ENCODE measurements at places on chromosomes 1 and 21.
A peak's percentile ranks its signal among the peaks of the same experiment; 100 is the strongest.

- no peak for DNase-seq
Measured at GRCh38 chr1:42934541-42935312, 23.9 kb downstream of the SLC2A1 start.

- no peak for DNase-seq
Measured at GRCh38 chr1:61115436-61115835, 33.1 kb downstream of the NFIA start.

GRCh38 chr1:154431586-154432373 is 26.6 kb downstream of the IL6R start:
- no peak for DNase-seq

- no peak for DNase-seq
Measured at GRCh38 chr1:36126797-36127500, 1.9 kb upstream of the COL8A2 start.

GRCh38 chr1:95716097-95716496 is 482.1 kb downstream of the RWDD3 start:
- DNase-seq, result no peak

DNA sequence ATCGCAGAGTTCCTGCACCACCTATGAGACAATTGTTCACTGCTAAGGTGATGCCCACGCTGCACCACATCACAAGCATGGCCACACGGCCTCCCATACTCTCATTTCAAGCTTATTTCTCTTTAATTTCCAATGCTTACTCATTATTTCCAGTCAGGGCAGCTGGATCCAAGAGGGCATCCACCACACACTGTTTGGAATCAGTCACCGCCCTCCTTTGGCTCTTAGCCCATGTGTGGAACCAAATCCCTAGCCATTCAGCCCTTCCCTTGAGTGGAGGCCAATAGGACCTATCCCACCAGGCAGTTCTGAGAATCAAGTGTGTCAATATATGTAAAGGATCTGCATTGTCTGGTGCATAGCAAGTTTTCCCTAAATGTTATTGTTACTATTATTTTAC is 26.3 kb upstream of the PALMD start:
- no peak for DNase-seq

- no peak for DNase-seq
Measured at GRCh38 chr1:158652721-158653334, 33.7 kb downstream of the SPTA1 start.

DNA sequence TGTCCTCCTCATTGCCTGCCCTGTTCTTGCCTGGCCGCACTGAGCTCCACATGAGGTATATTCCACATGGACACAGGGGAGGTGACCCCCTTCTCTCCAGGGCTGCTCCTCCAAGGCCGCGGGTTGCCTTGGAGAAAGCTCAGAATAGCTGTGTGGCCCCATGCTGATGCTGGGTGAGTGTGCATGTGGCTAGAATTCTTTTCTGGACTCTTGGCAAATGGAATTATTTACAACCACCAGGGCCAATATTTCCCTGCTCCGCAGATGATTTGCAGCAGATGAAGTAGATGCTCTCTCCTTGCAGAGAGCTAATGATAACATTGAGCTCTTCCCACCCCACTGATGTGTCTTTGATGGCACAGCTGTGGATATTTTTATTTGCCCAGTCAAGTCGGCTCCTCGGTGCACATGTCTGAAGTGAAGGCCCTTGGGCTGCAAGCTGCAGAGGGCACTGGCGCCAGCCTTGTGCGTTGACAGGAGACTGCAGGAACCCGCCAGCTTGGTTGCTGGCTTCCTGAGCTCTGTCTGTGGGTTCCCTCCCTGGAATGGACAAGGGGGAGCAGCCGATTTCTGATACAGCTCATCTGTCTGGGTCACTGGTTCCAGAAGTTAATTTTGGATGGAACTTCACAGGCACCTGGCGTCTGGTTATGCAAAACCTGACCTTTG is 404.7 kb upstream of the VAMP3 start:
- DNase-seq, result no peak

DNA sequence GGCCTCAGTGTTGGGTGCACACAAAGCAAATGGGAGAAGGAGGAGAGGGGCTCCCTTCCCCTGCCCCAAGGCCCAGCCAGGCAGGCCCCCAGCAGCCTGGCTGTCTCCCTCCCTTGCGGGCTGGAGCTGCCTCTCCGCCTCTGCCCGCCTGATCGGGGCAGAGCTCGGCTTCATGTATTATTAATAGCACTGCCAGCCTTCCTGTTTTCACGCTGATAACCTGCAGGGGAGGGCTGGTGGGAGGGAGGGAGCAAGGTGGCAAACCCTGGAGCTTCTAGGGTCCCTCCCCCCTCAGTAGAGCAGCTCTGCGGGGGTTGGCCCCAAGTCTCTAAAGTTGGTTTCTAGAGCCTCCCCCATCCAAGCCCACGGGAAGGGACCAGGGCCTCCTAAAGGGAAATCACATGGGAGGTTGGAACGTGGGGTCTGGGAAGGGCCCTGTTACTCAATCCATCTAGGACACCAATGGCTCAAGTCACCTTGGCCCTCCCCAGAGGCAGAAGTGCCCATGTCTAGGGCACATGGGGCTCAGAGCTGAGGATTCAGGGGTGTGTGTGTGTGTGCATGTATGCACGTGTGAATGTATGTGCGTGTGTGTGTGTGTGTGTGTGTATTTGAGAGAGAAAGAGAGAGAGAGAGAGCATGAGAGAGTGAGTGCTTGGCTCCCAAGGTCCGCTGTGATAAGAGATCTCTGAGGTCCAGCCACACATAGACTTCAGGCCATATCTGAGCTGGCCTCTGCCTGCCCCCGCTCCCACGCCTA is 21.8 kb upstream of the POU3F1 start:
- no peak for DNase-seq

DNA sequence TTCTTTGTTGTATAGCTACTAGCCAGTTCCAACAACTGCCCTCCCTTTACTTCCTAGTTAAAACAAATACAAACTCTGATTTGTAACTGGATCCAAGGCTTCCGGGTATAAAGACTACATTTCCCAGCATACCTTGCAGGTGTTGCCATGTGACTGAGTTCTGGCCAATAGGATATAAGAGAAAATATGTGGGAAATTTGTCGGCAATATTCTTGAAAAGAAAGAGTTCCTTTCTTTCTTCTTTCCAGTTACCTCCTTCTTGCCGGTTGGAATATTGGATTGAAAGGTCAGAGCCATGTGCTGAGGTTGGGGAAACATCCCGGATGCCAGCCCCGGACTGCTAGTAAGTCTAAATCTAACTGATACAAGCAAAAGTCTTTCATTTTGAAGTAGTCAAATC is 23.0 kb upstream of the ZBTB40 start:
- DNase-seq, result peak; percentile 46

- DNase-seq, result no peak
Measured at GRCh38 chr1:93323185-93323820, 22.4 kb upstream of the DR1 start.

- no peak for DNase-seq
Measured at GRCh38 chr1:244968471-244968871, 104.1 kb upstream of the HNRNPU start.

DNA sequence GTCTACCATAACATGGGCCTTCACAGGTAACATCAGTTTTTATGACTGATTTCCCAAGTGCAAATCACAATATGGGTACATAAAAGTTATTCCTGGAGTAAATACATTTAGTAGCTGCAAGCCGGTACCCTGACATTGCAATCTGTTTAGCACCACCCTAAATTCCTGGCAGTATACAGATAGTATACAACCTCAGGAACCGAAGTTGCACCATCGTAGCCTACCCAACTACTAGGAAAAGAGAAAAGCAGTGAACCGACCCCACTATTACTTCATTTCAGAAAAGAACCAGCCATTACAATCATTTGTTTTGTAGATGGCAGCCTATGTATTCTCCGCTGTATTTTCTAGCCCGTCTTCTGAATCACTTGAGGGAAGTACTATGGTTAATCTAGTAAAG is 1.1 kb downstream of the ADIPOR1 start:
- DNase-seq, result no peak

GRCh38 chr1:118264343-118264742 is 79.3 kb upstream of the SPAG17 start:
- DNase-seq, result no peak
